ENCODE measurements at places on chromosomes 2 and 18.

DNA sequence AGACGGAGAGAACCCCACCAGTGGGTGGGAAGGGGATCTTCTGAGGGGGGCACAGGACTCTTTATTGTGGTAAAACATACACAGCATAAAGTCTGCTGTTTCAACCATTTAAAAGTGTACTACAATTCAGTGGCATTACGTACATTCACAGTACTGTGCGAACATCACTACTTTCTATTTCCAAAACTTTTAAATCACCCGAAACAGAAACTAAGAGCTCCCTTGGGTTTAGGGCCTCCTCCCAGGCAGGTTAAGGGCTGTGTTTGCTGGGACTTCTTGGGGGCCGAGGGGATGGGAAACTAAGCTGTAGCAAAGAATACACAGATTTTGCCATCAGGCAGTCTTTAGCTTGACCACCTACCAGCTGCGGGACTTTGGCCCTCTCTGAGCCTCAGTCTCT is 242.0 kb downstream of the HAUS1 start:
- no peak for DNase-seq

GRCh38 chr18:51193621-51194287 is 3.7 kb downstream of the MEX3C start:
- no peak for DNase-seq

GRCh38 chr2:32947076-32947483 is 327 bp downstream of the LTBP1 start:
- DNase-seq: no peak

DNA sequence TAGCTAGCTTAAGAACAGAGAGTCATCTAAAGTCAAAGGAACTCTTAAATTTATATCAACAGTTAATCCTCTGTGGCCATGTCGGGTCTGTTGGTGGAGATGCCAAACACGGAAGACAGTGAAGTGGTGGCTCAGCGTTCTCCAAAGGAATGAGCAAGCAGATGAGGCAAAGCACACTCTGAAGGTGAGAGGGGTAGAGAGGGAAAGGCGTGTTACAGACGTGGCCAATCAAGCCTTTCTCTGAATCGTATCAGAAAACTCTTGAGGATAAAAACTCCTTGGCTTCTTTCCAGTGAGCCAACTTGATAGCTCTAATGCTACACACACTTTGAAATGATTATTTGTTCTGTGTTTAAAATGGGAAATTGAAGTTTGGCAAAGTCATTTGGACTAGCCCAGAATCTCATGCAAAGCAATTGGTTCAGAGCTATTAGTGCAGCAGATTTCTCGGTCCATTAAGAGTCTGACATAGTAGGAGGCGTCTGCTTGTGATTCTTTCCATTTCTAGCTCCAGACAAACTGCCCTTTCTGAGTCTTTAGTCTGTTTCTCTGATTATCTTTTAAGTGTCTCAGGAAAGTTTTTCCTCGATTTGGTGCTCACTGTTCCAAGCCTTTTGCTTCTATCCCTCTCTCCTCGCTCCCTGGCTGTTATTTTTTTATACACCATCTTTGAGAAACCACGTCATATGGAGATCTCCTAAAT is 57.5 kb upstream of the CPO start:
- no peak for DNase-seq

GRCh38 chr2:182166406-182166805 is 180.8 kb downstream of the PPP1R1C start:
- no peak for DNase-seq

GRCh38 chr2:151032741-151033191 is 228.9 kb downstream of the RBM43 start:
- DNase-seq: no peak

- no peak for DNase-seq
These were observed 19.1 kb downstream of the NETO1 start for GRCh38 chr18:72848503-72849237.

DNA sequence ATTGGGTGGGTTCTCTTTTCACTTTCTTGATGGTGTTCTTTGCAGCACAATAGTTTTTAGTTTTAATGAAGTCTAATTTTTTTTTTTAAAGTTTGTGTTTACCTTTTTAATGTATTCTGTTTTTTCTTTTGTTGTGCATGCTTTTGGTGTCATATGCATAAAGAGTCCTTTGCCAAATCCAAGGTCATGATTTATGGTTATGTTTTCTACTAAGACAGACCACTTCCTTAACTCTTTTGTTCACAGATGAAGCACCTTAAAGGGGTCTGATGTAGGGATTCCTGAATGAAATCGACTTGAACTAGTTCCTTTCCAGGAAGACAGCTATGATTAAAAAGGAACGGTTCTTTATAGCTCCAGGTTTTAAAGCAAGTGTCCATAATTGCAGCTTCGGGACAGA is 23.1 kb downstream of the LPIN1 start:
- DNase-seq: no peak

DNA sequence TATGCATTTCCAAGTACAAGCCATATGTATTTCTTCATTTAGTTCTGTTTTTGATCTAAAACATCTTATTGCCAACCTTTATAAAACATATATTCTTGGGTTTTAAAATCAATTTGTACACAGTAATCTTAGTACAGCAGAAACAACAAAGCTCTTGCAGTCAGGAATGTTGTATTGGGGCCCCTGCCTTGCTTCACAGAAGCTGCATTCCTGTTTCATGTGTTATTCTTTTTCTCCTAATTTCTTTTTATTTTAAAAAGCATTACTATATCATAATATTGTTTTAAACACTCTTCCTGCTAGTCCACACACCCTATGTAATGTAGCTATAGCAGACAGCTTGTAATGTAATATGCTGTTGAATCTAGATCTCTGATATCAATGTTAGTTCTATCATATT is 24.0 kb downstream of the SERPINB7 start:
- DNase-seq: no peak

DNA sequence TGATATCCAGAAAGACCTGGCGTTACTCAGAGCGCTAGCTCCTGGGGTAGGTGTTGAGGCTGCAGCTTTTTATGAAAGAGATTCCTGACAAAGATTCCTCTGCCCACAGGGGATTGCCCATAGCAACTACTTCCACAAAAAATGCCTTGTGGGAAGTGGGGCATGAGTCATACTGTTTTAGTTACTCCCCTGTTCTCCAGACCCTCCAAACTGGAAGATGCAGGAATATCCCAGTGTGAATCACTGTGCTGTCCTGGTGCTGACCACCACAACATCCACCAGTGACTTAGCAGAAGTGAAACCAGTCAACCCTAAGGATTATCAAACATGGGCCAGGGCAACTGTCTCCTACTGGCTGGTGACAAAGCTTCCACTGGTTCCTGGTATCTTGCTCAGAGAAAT is 61.8 kb downstream of the CDH2 start:
- DNase-seq: no peak

DNA sequence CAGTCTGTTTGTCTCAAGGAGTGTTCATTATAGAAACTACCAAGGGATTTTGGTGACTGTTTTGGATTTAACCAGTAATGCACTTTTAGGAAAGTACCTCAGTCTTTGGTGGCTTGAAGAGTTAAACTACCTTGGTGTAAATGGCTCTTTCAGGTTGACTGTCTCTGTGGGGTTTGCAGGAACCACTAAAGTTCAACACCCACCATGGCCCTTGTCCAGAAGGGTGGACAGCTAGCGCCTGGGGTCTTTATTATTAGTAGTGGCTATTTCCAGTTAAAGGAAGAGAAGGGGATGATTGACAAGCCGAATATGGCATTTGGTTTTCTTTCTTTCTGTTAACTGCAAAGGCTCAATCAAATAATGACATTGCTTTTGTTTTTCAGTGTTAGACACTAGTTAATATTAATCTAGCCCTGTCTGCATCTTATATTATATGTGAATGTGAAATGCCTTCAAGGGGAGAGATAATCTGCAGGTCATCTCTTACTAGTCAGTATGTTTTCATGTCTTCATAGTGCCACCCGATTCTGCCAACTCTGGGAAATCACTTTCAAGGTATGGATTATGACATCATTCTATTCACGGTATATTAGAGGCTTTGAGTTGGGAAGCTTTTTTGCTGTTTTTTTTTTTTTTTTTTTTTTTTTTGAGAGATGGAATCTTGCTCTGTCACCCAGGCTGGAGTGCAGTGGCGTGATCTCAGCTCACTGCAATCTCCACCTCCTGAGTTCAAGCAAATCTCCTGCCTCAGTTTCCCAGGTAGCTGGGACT is 56.4 kb downstream of the MAP4K4 start:
- no peak for DNase-seq

GRCh38 chr18:36440614-36441013 is 143.1 kb downstream of the FHOD3 start:
- DNase-seq: no peak

- no peak for DNase-seq
These were observed 127.0 kb downstream of the ST6GAL2 start for GRCh38 chr2:106758901-106759497.

- DNase-seq: no peak
These were observed at the start of gene TCF7L1 for GRCh38 chr2:85132834-85133637. Gene TCF7L1, plus strand, starts transcription at chr2:85133392. Its CDS starts 293 bp downstream, at chr2:85133685.

DNA sequence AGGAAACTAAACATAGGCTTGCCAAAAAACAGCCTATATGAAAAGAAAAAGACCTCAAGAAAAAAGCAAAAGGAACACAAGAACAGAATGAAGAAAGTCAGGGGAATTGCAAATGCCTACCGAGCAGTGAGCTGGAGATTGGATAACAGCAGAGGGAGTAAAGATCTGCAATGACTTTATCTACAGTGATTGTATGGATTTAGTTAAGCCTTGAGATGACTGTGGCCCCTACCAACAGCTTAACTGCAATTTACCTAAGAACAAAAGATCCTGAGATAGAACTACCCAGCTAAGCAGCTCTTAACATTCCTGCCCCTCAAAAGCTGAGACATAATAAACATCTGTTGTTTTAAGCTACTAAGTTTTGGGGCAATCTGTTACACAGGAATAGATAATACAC is 20.5 kb downstream of the LNPK start:
- DNase-seq: no peak

GRCh38 chr2:136901732-136902131 is 136.4 kb downstream of the THSD7B start:
- DNase-seq: no peak

- DNase-seq: no peak
These were observed 44.3 kb downstream of the EPHA4 start for GRCh38 chr2:221527776-221528309.

GRCh38 chr2:223941579-223942277 is 3.4 kb downstream of the WDFY1 start:
- DNase-seq: no peak

DNA sequence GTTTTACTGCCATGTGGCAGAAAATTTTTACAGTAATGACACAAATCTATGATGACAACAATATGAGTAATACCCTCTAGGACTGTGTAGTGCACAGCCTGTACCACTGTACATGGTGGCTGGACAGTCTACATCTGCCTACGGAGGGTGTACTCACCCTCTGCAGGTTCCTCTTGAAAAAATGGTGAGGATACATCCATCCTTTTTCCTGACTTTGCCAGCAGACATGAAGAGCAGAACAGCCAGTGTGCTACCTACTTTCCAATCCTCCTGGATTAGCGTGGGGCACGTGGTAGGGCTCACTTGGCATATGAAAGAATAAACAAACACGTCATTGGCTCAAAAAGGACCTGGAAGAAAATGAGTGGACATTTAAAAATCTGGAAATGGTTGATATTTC is 62.6 kb downstream of the TRPM8 start:
- DNase-seq: no peak

DNA sequence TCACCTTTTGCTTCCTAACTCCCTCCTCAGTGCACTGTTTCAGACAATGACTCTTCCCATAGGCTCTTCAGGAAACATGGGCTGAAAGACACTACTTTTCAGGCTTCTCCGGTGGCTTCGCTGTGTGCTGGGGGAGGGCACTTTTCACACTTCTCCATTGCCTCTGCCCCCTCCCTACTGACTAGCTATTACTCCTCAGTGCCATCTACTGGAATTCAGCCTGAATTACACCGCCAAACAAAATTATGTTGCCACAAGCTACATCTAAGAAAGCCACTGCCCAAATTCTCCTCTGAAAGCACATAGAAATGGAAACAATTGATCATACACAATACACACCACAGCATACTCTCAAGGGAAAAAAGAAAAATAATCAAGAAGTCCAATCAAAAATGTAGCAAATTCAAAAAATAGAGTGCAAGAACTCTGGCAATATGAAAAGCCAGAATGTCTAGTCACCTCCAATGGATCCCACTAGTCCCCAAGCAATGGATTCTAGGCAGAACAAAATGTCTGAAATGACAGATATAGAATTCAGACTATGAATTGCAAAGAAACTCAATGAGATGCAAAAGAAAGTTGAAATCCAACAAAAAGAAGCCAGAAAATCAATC is 1139.4 kb upstream of the GYPC start:
- no peak for DNase-seq

- no peak for DNase-seq
These were observed 64.7 kb upstream of the TLK1 start for GRCh38 chr2:171225302-171225980.

DNA sequence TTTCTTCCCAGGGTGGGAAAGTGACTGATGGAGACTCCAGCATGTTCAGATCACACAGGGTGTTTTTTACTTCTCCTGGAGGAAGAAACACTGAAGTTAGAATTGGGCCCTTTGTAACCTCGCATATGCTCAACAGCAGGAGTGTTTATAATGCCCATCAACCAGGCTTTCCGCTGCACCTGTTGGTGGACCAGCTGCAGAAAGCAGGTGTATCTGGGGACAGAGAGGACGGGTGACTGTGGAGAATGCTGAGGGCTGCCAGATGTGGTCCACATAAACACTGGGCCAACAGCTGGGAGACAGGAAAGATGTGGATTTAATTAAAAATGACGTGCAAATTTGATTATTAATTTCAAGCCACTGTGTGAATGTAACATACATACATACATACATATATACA is 335.5 kb upstream of the SPRED2 start:
- no peak for DNase-seq

DNA sequence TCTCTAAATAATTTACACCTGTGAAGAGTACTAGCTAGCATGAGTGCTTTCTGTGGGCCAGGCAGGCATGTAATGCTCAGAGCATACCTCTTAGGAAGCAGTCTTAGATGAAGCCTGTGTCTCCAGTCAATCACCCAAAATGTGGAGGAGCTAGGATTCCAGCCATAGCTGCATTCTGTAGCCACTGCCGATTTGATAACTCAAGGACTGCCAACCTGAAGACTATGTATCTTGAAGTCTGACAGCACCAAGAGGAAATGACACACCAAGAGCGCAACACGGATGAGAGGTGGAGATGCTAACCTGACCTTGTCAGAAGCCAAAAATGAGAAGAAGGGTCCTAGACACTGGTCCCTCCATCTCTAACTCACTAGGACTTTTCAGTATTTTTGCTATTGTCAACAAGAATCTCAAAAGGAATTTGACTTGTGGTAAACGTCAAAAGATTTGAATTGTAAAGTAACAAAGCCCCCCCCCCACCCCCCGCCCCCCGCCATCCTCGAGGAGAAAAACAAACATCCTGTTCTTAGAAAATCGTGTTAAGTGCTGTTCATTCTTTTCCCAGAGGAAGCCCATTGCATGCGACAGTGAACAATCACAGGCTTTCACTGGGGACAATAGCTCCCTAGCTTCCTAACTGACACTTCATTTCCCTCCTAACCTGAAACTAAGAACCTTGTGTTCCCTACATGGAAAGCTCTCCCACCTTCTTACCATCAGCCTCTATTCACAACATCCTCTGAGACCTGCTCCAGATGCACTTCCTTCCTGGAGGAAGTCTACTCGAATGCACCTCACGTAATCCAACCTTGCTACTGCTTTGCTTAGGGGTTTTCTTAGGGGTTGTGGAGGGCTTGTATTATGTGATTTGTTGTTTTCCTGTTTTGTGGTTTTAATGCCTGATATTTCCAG is 14.7 kb downstream of the CDC42EP3 start:
- no peak for DNase-seq
